Activated T-helper 1 cell treated with anti-CD3 and anti-CD28 coated beads, Interleukin-2, amount 50 U/mL, for 16 hours (primary cell): ENCODE measurements at places on chromosomes 4 and X.

DNA sequence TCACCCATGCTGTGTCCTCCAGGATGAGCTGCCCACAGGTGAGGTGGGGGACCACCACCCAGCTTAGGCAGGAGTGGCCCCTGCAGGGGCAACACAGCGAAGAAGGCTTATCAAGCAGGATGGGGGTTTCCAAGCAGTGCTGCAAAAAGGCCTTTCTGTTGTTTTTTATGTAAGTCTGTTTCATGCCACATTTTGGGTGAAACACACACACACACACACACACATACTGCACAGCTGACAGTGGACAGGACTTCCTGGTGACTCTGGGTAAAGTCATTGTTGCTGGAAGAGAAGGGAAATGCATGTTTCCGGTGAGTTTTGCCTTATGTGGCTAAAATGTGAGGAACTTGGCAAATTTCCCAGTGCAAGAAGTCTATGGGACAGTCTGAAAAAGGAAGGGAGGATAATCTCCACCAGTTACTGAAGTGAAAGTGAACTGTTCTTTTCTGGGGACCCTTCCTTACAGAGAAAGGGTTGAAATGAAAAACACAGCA is 119.2 kb downstream of the IRF2 start:
- DNase-seq = no peak

DNA sequence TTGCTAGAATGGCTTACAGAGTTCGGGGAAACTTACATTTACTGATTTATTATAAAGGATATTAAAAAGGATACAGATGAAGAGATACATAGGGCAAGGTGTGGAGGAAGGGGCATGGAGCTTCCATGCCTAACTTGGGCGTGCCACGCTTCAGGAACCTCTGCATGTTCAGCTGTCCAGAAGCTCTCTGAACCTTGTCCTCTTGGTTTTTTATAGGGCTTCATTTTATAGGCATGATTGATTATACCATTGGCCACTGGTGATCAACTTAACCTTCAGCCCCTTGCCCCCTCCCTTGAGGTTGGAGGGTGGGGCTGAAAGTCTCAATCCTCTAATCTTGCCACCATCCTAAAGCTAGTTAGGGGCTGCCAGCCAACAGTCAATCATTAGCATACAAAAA is 10.7 kb downstream of the SMAD1 start:
- no peak for DNase-seq

GRCh38 chr4:112031712-112032328 is 113.4 kb upstream of the FAM241A start:
- no peak for DNase-seq

DNA sequence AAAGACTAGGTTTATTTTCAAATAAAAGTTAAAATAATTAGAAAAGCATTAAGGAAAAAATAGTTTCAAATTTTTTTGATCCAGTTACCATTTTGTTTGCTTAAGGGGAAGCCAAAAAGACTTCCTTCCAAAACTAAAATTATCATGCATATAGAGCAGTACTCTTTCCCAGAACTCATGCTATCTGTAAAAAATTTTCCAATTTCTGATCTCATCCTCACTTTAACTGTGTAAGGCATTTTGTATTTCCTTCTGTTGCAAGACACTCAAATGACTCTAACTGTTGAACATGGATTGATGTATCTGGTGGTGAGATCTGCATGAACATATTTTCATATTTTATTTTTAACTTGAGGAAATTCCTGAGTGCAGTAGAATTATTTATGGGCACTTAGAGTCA is 150.1 kb downstream of the ADAM29 start:
- DNase-seq = no peak

GRCh38 chrX:135453381-135453780 is 31.6 kb downstream of the SMIM10L2A start:
- no peak for DNase-seq

DNA sequence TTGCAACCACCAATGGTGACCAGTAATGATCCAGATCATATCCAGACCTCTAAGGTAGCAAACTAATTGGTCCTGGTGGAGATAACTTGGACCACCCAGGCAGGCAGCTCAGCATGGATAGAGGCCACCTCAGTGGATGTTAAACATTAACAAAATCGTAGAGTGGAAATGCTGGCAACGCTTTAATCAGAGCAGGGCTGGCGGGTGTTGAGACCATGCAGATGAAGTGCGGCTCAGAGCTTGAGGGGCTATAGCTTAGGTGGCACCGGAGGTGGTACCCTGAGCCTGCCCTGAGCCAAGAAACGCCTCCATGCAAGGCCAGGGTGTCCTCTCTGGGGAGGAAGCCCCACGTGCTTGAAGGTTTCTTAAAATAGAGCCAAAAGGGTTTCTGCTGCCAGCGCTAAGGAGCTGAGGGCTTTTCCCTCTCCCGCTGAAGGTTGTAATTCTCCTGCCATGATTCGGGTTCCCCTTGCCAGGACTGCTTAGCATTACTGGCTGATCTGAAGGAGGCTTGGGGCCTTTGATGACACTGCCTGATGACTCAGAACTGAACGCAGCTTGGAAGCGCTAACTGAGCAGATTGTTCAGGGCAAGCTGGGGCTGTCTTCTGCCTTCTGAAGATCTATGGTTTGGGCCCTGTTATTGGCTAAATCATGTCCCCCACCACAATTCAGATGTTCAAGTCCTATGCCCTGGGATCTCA is 177.8 kb upstream of the ATP6AP2 start:
- no peak for DNase-seq

DNA sequence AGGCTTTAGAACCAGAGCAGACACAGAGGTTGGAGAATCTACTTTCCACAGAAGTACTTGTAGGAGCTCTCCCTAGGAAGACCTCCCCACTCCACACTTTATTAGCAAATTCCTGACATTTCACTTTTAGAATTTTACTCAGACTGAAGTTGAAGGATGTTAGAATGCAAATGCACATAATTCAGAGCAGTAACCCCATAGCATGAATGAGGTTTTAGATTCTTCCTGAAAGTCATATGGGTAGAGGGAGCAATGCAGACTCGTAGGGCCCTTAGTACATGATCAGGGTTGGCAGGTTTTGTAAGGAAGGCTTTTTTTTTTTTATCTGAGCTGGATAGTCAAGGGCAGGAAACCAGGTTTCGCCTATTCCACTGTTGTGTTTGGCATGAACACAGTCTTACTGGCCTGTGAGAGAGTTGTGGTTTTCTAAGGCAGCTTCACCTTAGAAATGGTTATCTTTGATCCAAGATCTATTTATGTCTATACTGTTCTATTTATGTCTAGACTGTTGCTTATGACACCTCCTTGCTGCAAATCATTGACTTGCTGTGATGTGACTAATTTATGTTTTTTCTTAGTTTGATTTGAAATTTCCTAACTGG is 48.9 kb downstream of the SPATA18 start:
- DNase-seq = no peak

- no peak for DNase-seq
These were observed 202.9 kb upstream of the SLC7A11 start for GRCh38 chr4:138445098-138445497.

- no peak for DNase-seq
These were observed 23.3 kb upstream of the MGST2 start for GRCh38 chr4:139642364-139642763.

- no peak for DNase-seq
These were observed 277.1 kb upstream of the TENM3 start for GRCh38 chr4:181966104-181966551.

GRCh38 chr4:42015438-42015837 is 25.1 kb downstream of the SLC30A9 start:
- no peak for DNase-seq

- DNase-seq = no peak
These were observed 12.8 kb upstream of the CFAP299 start for GRCh38 chr4:80322716-80323115.

- no peak for DNase-seq
These were observed 7.7 kb downstream of the ERVMER34-1 start for GRCh38 chr4:52743444-52744019.

DNA sequence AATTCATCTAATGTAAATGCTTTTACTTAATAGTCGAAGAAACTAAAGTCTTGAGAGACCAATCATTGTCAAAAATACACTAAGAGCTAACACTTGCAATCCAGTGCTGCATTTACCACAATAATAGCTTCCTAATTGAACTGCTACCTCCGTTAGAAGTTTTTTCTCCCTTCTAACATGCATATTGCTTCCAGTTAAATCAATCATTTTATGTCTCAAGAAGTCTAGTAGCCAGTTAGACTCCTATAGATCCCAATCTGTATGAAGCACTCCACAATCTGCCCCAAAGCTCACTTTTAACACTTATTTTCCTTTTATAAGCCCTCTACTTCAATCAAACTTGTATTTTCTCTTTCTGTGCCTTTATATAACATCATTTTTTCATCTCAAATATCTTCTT is 41.4 kb upstream of the GRID2 start:
- DNase-seq = no peak

DNA sequence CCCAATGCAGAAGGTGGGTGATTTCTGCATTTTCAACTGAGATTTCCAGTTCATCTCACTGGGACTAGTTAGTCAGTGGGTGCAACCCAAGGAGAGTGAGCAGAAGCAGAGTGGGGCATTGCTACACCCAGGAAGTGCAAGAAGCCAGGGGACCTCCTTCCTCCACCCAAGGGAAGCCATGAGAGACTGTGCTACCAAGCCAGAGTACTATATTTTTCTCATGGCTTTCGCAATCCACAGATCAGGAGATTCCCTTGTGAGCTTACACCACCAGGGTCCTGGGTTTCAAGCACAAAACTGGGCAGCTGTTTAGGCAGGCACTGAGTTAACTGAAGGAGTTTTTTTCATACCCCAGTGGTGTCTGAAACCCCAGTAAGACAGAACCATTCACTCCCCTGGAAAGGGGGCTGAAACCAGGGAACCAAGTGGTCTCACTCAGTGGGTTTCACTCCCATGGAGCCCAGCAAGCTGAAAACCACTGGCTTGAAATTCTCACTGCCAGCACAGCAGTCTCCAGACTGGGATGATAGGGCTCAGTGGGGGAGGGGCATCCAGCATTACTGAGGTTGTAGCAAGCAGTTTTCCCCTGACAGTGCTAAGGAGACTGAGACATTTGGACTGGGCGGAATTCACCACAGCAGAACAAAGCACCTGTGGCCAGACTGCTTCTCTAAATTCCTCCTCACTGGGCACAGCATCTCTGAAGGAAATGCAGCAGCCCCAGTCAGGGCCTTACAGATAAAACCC is 903.4 kb downstream of the TECRL start:
- no peak for DNase-seq

- no peak for DNase-seq
These were observed 1.7 kb upstream of the RRAGB start for GRCh38 chrX:55715847-55716246.

DNA sequence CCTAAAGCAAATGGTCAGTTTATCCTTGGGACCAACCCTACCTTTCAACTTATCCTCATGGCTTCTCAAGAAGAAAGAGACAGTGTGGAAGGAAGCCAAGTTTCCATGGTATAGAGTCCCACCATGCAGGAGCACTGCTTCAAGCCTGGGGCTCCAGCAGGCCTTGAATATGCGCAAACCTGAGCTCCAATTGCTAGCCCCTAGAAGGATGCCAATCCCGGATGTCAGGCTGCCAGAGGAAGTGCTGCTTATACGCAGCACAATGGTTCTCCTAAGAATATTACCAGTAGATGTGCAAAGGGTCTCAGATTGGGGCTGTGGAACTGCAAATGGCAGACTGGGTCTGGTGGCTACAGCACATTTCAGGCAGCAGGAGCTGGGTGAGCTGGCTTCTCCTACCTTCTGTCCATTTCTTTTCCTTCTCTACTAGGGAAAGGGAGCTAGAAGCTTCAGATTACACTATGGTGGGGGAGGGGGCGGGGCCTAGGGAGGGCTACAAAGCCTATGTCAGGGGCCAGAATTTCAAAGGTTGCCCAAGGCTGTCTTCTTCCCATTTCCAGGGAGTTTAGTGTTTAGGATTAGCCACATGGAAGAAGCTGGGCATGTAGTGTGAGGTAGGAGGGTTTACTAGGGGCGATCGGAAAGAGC is 40.7 kb upstream of the CITED1 start:
- no peak for DNase-seq

DNA sequence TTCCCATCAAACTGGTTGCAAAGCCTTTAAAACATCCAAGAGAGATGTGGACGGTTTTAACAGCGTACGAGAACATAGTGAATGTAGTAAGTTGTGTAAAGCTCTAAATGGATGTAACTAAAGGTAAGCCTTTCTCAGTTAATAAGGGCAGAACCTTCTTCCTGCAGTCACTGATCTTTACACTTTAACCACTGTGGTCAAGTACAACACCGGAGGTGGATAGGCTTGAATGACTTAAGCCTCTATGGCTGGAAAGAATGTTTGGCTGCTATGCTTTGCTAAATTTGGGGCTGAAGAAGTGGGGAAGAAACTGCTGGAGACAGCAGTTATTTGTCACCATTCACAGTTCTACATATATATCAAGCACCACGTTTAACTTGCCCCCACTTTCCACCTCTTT is 285.1 kb upstream of the FMR1 start:
- DNase-seq = no peak

- DNase-seq = no peak
These were observed 62.8 kb downstream of the FAM9B start for GRCh38 chrX:8971116-8971515.

GRCh38 chrX:120731386-120731785 is 101.5 kb upstream of the C1GALT1C1 start:
- no peak for DNase-seq

- no peak for DNase-seq
These were observed 49.2 kb upstream of the TAB3 start for GRCh38 chrX:30938295-30938694.

GRCh38 chr4:113071805-113072204 is 22.4 kb downstream of the ANK2 start:
- DNase-seq = no peak

DNA sequence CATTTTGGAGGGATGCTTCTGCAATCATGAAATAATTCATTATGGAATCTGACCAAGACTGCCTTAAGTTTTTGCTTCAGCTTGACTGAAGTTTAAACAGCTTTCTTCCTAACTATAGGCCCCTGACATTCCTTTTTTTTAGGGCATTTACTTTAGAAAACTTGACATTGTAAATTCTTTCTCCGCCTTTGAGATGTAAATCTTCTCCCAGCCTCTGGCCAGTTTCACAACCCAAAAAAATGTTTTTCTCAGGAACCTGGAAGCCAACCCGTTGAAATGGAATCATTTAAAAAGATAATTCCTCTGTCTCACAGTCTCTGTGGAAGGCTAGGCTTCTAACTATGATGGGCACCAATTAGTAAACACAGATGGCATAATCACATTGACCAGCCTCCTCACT is 710.4 kb upstream of the PABPC4L start:
- DNase-seq = no peak

- no peak for DNase-seq
These were observed 113.0 kb upstream of the AADAT start for GRCh38 chr4:170202721-170203120.

- DNase-seq = no peak
These were observed 46.0 kb upstream of the MGST2 start for GRCh38 chr4:139619644-139620043.

- no peak for DNase-seq
These were observed 128.4 kb downstream of the ZMAT1 start for GRCh38 chrX:101803451-101803850.
